ENCODE measurements at places on chromosomes 11 and 22.

GRCh38 chr11:132060567-132060966 lies 690.2 kb downstream of the NTM start:
- DNase-seq: no peak

- peak; percentile 37 for DNase-seq
These were observed 5.1 kb downstream of the OR10V1 start for GRCh38 chr11:59708537-59708936.

DNA sequence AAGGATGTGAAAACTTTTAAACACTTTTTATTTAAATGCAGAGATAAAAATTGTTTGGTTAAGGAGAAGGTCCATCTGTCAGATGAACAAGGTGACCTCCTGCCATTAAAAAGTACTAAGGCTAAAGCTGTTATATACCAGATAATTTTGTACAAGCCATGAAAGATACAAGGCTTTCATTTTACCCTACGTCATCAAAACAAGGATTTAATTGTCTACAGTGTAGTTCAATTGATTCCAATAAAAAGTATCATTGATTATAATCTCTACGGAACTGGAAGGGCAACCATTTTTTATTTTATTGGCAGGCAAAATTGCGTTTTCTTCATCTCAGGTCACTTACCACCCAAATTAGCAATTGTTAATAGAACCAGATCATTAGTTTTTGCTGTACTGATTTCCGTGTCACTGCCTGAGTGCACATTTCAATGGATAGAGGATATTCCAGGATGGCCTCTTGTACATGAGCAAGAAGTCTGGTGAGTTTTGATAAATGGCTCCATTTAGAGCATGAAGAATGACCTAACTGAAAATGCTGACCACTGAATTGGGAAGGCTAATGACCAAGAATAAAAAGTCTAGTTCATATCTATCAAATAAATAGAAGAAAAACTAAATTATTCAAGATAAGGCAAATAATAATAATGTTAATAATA lies 564.9 kb downstream of the JRKL start:
- DNase-seq: no peak

DNA sequence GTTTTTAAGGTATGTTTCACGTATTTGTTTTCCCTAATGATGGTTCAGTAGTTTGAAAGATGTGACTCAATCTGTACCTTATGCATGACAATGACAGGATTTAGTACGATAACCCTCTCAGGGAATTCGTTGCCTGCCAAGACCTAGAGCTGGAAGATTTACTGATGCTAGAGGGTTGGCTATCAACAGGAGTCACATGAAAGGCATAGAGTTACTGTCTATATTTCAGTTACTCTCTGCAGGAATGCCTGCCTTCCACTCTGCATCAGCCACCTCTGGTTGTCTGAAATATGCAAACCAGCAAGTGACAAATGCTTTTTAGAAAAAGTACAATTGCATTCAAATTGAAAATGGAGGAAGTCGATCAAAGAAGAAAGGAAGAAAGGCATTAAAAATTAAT lies 276.3 kb upstream of the RAG2 start:
- DNase-seq: no peak

DNA sequence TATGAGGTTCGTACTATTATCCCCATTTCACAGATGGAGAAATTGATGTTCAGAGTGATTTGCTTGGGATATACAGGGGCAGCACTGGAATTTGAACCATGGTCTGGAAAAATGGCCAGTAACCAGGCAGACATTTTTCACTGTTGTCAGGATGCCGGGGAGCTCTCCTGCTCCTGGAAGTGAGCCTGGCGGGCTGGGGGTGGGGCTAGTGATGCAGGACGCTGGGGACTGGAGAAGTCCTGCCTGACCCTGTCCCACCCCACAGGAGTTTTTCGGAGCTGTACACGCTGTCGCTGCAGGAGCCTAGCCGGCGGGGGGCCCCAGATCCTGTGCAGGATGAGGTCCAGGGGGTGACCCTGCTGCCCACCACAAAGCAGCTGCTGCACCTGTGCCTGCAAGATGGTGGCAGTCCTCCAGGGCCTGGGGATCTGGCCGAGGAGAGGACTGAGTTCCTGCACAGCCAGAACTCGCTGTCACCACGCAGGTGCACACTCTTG lies 11.1 kb downstream of the SIPA1 start:
- no peak for DNase-seq

GRCh38 chr11:2318707-2319106 lies 16.9 kb downstream of the TSPAN32 start:
- DNase-seq: no peak

DNA sequence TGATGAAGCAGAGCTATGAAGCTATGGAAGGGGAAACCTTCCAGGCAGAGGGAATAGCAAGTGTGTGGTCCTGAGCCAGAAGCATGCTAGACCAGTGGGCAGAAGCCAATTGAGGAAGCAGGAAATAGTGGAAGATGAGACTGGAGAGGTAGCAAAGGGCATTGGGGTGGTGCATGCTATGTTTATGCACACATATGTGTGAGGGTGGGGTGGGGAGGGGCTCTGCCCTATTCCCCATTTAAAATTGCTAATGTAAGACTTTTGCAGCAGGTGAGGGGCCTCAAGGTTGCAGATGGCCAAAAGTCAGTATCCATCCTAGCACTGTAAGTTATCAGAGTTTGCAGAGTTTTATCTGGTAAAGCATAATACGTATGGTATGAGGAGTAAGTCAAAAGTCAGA lies 626.6 kb upstream of the KIRREL3 start:
- no peak for DNase-seq

- no peak for DNase-seq
These were observed 403.4 kb upstream of the B3GAT1 start for GRCh38 chr11:134815404-134815803.

- no peak for DNase-seq
These were observed 21.1 kb downstream of the SHISA8 start for GRCh38 chr22:41893591-41894375.

- no peak for DNase-seq
These were observed 762.8 kb downstream of the FAM181B start for GRCh38 chr11:81970886-81971285.

GRCh38 chr11:20226933-20227332 lies 66.7 kb upstream of the DBX1 start:
- no peak for DNase-seq

DNA sequence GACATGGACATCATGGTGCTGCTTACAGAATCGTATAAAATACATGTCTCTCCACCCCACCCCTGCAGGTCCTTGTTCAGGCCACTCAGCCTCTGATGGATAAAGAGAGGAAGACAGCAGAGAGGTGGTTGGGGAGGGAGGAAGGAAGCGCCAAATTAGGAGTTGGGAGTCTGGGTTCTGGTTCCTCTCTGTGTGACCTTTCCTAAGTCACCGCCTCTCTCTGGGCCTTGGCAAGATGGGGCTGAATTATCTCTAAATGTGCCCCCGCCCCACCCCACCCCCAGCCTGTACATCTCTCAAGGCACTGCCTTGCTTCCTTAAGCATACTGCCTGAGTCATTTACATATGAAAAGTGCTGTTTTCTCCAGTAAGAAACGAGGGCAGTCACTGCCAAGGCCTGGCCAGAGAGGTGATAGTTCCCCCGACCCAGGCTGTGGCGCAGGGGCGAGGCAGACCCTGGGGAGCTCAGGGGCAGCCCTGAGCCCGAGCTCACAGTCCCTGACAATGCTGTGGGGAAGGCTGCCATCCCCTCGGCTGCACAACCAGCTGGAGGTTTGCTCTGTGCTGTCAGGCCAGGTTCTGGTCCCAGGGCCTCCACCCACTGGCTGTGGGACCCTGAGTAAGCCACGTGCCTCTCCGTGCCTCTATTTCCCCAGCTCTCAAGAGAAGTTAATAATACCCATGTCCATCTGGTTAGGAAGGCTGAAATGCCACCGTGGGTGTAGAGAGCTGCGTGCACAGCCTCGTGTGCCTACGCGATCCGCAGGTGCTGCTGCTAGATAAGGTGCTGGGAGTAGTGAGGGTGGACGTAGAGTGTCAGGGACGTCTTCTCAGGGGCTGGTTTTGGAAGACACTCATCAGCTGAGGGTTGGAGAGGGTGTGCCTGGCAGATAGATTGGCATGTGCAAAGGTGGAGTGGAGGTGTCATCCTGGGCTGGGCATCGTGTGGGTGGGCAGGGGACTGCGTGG lies 55.3 kb downstream of the CACNA1I start:
- no peak for DNase-seq

- no peak for DNase-seq
These were observed 61.3 kb downstream of the IGLL5 start for GRCh38 chr22:22948651-22949571.

- DNase-seq: no peak
These were observed 31.7 kb downstream of the METTL15 start for GRCh38 chr11:28139841-28140415.

DNA sequence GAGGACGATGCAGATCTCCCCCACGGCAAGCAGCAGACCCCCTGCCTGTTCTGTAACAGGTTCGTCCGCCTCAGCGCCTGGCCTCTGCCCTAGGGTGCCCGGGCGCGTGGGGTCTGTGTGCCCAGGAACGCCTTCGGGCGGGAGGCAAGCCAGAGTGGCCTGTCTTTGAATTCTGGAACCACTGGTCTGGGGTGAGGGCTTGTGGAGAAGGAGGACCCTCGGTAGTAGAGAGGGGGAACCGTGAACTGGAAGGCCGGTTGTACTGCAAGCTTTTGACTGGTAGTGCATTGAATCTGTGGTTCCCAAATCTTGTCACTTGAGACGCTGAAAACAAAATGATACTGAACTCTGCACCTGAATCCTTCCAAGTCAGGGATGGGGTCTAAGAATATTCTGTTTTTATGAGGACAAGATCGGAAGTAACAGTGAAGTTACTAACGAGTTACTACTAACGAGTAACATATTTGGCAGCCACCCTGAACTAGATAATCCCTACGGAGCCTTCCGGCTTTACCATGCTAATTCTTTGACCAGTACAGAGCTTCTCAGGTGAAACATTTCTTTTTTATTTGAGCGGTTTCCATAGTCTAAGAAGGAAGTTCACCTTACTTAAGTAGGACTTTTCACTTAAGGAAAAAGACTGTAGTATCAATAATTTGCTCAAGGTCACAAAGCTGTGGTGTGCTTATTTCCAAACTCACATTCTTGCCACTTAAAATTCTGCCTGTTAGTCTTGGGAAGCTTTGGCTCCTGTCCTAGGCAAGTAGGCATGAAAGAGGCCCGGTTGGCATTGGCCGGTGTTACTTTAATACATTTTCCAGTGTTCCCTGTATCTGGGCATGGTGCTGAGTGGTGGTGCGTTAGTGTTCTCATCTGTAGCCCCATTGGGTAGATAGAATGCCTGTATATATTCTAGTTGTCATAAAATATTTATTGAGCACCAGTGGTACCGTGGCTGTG lies 860 bp downstream of the PRMT3 start:
- DNase-seq: peak; percentile 50

DNA sequence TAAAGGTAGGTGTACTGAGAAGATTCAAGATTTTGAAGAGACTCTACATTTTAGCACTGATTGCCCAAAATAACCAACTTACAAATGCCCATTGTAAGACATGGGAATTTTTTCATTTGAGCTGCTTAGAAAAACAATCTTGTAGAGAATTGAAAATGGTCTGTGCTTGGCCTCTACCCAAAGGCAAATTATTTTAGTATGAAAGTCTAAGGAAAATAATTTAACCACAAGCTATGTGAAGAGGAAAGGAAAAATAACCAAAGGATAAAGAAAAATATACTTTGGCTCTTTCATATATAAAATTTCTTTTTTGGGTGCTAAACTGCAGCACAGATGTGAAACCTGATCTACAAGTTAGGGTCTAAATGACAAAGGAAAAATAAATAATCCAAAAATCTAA lies 54.9 kb downstream of the ME3 start:
- no peak for DNase-seq

- DNase-seq: peak; percentile 68
These were observed 72.8 kb upstream of the MTMR2 start for GRCh38 chr11:95996621-95997235.

GRCh38 chr11:8873741-8874405 lies 37.1 kb upstream of the AKIP1 start:
- DNase-seq: no peak

DNA sequence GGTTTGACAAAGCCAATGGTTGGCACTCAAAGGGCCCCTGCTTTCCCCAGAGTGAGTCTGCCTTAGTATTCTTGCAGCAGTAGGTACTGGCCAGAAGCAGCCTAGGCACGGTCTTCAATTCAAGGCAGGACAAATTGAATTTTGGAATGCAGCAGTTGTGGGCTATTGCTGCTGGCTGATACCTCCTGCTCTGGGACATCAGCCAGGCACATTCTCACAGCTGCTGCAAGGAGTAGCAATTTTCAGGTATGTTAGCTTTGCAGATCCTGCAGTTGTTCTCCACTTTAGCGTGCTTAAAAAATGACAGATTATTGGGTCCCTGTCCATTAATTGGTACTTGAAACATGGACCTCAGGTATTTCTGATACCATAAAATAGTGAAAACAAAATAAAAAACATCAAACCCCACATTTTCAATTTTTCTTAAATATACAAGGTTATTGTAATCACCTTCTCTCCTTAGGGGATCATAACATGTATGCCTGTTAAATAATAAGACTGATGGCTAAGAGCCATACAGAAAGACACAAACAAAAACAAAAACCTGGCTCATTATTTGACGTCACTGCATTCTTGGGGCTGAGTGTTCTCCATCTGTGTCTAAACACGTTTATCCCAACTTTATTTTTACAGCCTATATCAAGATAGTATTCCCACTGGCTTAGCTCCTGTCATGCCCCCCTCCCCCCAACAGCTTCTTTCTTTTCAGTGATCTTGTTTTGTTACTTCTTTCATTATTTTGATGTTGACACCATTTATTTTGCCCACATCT lies 85.1 kb upstream of the CARD18 start:
- no peak for DNase-seq

DNA sequence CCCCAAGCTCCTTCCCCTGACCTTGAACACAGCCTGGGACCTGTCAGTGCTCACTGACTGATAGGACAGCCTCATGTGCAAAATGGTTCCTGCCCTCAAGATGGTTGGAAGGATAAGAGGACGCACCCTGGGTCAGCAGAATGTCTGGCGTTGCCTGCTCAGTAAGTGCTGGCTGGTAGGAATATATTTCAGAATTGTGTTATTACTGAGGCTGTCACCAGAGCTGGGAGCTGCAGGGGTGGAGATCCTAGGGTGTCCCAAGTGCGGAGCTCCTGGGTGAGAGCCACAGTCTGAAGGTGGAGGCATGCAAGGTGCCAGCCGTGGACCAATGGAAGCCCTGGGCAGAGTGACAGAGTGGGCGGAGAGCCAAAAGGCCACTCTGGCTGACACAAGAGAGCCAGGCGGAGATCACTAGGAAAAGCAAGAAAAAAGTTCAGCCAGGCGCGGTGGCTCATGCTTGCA lies 1.0 kb upstream of the SEC14L4 start:
- no peak for DNase-seq

GRCh38 chr22:37242395-37242918 lies 1.6 kb downstream of the RAC2 start:
- no peak for DNase-seq

- peak; percentile 2 for DNase-seq
These were observed 145.3 kb downstream of the NCAM1 start for GRCh38 chr11:113106507-113106906.

- no peak for DNase-seq
These were observed 13.2 kb upstream of the TMEM218 start for GRCh38 chr11:125124618-125124992.
